Activated T-cell treated with anti-CD3 and anti-CD28 coated beads for 24 hours (primary cell): ENCODE measurements at places on chromosomes 3 and 15.

- DNase-seq: no peak
Observed at GRCh38 chr3:165103616-165104015, 25.3 kb upstream of the SI start.

DNA sequence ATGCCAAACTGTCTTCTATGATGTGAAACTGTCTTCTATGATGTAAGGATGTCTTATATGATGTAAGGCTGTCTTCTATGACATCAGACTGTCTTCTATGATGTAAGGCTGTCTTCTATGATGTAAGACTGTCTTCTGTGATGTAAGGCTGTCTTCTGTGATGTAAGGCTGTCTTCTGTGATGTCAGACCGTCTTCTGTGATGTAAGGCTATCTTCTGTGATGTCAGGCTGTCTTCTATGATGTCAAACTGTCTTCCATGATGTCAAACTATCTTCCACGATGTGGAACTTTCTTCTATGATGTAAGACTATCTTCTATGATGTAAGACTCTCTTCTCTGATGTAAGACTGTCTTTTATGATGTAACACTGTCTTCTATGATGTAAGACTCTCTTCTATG is 27.9 kb downstream of the MGLL start:
- no peak for DNase-seq

DNA sequence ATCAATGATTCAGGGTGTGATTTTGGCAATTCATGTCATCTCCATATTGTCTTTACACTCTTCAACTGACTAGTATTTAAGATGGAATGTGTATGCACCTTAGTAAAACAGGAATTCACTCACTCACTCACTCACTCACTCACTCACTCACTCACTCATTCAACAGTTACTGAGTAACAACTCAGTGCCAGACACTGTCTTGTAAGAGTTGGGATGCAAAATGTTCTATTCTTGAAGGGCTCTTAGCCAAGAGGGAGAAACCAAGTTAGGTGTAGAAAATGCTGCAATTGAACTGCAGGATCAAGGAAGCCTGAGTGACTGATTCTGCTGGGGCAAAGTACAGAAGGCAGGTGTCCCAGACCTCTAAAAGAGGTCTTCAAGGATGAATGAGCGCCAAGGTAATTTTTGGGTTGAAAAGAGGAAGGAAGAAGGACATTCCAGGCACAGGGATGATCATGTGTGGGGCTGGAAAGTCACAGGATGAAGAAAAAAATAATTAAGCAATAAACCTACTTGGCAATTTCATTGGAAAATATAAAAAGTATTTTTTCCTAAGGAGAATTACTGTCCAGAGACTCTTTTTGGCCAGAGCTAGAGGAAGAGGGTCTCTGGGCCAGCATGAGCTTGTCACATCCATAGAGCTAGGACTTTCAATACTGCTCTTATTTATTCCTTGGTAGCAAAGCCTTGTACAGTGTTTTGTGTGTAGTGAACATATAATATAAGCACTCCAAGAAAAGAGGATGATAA is 58.9 kb upstream of the ETV5 start:
- DNase-seq: no peak

DNA sequence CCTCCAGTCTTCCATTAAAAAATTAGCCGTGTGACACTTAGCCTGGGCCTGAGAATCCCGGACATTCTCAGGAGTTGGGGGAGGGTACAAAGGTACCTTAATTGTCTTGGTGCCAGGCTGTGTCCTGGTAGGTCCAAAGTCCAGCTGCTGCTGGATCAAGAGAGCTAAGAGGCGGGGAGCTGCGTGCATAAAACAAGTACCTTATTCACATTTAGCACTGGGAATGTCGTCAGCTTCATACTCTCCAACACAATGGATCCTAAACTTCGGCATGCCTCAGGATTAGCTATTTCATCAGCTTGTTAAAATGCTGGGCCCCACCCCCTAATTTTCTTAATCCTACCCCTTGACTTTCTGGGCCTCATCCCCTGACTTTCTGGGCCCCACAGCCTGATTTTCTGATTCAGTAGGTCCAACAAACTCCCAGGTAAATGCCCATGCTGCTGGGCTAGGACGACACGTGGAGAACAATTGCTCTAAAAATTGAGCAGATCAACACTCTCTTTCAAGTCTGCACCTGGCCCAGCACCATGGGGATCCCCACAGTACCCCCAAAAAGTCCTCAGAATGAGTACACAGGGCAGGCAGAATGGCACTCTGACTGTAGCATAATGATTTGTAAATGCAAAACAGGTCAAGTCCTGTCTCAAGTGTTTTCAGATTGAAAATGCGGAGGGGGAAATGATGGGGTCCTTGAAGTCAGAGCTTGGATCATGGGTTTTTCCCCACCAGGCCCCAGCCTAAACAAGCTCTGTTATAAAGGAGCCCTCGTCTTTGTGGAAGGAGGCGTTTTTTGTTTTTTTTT is 5.6 kb upstream of the AEN start:
- no peak for DNase-seq

DNA sequence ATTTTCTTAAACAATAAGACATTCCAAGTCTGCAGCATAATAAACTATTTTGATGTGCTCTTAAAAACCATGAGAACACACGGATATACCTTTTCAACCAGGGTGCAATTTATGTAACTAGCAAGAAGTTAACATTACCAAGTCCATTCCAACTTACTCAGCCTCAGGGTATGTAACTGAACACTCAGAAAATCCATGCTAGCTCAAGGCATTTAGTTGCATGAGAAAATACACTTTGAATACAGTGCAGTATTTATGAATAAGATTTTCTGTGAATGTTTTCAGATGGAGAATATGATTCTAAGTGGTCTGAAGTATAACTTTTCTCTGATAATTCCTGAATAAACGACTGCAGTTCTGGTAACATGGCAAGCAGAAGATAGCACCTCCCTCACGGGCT is 124.3 kb downstream of the SNRK start:
- no peak for DNase-seq
